ENCODE measurements at places on chromosomes 16 and 17.

DNA sequence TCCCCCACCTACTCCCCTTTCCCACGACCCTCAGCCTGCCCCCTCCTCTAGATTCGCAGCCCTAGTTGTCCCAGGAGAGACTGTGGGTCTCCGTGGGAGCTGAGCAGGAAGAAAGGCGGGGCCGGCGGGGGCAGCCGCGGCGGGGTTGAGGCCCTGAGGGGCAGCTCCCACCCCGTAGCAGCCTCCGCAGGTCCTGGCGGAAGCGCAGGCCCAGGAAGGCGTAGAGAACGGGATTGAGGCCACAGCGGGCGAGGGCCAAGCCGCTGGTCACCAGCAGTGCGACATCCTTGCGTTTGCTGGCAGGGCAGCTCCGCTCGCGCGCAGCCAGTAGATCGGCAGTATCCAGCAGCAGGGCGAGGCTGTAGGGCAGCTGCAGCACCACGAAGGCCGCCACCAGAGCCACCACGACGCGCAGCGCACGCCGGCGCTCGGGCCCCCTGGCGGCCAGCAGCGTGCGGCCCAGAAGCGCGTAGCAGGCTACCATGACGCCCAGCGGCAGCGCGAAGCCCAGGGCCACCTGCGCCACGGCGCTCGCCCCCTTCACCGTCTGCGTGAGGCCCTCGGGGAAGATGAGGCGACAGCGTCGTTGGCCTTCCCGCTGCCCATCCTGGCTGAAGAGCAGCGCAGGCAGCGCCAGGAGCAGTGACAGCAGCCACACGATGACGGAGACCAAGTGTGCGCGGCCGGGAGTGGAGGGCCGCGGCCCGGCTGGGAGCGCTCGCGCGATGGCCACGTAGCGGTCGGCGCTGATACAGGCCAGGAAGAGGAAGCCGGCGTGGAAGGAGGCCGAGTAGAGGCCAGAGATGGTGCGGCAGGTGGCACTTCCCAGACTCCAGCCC lies 1.9 kb downstream of the CCR10 start:
- peak; percentile 78 for DNase-seq

DNA sequence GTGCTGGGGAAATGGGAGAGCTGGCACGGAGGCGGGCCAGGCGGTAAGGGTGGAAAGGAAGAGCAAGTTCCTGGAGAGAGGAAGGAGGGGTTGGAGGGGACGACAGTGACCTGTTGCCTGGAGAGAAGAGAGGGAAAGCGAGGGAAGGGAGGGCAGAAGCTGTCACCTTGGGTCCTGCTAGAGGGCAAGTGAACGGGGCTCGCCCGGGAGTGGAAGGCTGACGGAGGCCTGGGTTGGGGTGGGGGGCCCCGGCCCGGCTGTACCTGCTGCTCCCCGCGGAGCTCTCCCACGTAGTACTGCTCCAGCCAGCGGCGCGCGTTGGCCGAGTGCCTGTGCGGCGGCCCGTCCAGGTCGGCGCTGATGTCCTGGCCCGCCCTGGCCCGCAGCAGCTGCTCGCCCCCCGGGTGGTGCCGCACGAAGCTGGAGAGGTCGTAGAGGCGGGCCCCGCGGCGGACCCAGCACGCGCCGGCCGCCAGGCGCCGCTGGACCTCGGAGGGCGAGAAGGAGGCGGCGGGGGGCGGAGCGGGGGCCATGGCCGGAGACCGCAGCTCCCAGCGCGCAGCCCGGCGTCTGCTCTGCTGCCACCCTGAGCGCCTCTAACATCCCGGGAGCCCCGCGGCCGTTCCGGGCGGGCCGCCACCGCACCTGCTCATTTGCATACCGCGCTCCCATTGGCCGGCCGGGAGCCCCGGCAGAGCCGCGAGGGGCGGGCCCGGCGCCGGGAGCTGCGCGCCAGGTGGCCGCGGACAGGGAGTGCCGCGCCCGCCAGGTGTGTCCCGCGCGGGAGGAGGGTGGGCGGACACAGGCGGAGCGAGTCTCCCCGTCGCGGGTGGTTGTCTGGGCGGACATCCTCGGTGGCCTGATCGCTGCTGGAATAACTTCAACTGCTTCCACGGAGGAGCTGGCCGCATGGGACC lies at the start of gene FA2H:
Gene FA2H (minus strand): TSS at position 598 of the 917 bp plus-strand sequence. CDS start 65 bp downstream, at position 533.
- peak; percentile 91 for DNase-seq

DNA sequence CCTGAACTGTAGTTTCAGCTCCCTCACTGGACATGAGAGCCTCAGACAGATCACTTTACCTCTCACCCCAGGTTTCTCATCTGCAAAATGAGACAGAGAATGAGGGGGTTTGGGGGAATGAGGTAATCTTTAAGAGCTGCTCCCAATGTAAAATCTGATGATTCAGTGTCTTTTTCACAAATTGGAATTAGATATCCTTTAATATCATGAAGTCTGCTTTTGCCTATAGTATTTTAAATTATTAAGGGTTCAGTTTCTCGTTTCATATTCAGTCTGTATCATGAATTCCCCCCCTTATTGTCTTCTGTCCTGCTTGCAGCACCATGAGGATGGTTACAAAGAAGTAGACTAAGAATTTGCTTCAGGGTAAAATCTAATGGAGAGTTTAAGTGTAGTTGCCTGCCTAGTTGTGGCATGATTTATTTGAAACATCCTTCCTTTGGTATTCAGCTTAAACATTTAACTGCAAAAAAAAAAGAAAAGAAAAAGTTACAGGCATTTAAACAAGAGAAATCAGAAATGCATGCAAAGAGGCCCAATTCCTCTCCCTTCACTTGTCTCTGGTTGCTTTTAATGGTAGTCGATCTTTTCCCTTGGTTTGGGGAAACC lies 77.3 kb downstream of the WNT3 start:
- no peak for DNase-seq

GRCh38 chr16:24430954-24431760 lies 108.2 kb upstream of the RBBP6 start:
- DNase-seq: no peak

DNA sequence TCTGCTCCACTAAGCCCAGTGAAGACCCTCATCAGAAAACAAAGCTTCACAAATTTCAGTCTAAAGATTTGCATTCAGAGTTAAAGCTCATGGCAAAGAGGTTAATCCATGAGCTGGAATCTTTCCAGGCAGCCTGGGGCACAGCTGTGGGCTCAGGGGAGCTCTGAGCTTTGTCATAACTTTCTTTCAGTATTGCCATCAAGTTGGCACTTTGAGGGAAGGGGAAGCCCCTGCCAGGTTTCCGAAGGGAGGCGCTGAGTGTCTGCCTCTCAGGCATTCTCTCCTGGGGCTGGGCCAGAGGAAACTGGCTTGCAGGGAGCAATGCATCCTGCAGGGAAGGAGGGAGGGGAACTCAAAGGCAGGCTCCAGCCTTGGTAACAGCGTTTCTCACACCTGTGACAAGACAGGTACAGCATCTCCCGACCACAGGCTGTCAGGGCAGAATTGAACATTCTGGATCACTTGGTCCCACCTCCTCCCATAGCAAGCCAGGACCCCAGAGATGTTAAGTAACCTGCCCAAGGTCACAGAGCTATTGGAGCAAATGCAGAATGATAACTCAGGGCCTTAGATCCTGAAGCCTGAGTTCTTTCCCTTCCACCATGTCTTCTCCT lies 3.9 kb downstream of the LPO start:
- no peak for DNase-seq

GRCh38 chr17:64555281-64555680 lies 48.5 kb downstream of the CEP95 start:
- no peak for DNase-seq

GRCh38 chr16:22681554-22682291 lies 132.2 kb upstream of the HS3ST2 start:
- no peak for DNase-seq

DNA sequence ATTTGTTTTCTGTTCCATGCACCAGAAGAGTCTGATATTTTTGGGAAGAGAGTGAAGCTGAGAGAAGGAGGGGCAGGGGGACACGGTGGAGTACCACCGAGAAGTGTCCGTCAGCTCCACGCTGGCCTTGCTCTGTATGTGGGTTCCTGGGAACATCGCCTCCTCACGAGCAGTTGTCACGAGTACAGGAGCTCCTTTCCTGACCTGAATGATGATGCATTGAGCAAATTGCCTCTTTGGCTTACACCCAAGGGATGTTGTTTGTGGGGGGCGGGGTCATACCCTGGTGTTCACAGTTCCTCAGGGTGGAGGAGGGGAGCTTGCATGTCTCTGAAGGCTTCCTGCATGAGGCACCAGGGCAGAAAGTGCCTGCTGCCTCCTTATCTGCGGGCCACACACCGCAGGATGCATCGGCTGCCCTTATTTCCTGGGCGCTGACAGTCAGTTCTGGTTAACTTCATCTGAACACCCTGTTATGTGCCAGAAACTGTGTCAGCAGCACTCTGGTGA lies 36.2 kb downstream of the RGS9 start:
- no peak for DNase-seq

DNA sequence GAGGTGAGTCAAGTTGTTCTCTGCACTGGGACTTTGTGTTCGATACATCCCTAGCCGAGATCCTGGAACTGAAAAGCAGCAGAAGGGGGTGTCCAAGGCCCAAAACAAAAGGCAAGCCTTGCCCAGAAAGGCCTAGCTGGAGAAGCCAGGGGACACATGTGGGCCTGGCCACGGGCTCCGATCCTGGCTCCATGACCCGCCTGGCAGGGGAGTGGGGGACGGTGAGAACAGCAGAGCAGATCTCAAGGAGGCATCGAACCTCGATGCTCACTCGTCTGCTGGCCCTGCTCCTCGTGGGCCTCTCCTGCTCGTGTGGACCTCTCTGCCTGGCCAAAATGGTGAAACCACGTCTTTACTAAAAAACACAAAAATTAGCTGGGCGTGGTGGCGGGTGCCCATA lies 8.9 kb downstream of the CCNF start:
- DNase-seq: no peak

GRCh38 chr16:85174871-85175723 lies 62.8 kb upstream of the CIBAR2 start:
- no peak for DNase-seq

- no peak for DNase-seq
These were observed 132.3 kb upstream of the CDH11 start for GRCh38 chr16:65254144-65254543.

GRCh38 chr17:80761110-80761871 lies 216.7 kb downstream of the RPTOR start:
- no peak for DNase-seq

GRCh38 chr17:71975331-71975801 lies 145.5 kb upstream of the SOX9 start:
- DNase-seq: peak; percentile 29

GRCh38 chr17:56679777-56680422 lies 86.4 kb downstream of the NOG start:
- DNase-seq: no peak

- DNase-seq: peak; percentile 20
These were observed 16.4 kb upstream of the KRT19 start for GRCh38 chr17:41544491-41544892.

GRCh38 chr16:9338510-9338909 lies 247.1 kb downstream of the HAPSTR1 start:
- no peak for DNase-seq

DNA sequence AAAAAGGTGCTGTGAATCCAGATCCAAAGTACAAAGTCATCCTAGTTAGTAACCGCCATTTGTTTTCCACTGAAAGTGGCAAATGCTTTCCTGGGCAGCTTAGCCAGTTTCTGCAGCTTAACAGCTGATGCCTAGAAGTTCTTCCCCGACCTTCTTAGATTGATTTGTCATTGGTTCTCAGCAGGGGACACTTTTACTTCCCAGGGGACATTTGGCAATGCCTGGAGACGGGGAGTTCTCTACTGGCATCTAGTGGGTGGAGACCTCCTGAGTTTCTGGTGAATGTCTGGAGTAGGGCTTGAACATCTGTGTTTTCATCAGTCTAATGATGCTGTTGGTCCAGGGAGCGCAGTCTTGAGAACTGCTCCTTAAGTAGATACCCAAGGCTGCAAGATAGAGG lies 7.6 kb downstream of the DNAJA3 start:
- DNase-seq: no peak

- no peak for DNase-seq
These were observed 114.7 kb downstream of the BCAS3 start for GRCh38 chr17:60792250-60792898.

DNA sequence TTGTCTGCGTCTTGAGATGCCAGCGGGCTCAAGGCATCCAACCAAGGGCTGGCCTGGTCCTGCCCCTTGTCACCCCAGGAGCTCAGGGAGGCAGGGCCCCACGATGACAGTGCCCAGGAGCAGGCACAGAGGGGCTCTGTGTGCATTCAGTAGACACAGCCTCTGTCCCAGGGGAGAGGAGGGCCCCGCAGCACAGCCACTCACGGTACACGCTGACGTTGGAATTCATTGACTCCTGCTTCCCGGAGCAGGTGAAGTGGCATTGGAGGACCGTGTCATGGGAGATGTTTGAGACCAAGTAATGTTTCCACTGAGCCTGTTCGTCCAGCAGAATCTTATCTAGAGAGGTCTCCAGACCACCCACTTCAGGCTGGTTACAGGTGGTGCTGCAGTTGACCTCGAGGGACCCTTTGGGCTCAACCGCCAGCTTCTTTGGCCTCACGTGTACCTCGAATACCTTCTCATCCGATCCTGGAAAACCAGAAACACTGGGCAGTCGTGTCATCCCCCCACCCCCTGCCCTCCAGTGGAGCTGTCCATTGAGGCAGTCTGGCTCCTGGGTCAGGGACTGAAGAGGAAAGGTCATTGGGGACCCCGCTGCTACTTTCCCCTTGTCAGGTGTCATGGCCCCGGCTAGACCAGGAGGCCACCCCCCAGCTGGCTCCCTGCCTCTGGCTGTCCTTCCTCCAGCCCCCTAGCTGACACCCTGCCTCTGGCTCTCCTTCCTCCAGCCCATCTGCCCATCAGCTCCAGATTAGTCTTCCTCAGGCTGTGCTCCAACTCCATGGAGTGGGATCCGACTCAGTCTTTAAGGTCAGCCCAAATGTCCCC lies 7.0 kb downstream of the PRR29 start:
- DNase-seq: no peak

DNA sequence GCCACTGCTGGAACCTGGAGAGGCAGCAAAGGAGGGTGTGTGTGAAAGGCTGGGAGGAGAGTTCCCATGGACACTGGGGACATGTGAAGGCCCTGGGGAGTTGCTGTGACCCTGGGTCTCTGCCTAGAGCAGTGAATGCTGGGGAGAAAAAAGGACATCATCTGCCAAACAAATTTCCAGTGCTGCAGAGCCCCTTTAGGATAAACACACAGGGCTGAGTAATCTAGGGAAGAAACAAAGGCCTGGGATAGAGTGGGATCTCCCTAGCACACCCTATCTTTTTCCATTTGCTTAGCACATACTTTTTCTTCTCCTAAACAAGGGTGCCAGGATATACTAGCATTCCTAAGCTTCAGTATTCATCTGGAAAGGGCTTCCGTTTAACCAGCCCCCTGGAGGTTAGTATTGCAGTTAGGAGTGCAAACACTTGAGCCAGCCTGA lies 3.3 kb upstream of the HIGD1B start:
- DNase-seq: no peak

- DNase-seq: peak; percentile 48
These were observed 25.6 kb downstream of the ITGB3 start for GRCh38 chr17:47279062-47279801.

Measured in Ammon's horn (tissue), 1 donor.